ENCODE measurements at places on chromosomes 1 and 21.

DNA sequence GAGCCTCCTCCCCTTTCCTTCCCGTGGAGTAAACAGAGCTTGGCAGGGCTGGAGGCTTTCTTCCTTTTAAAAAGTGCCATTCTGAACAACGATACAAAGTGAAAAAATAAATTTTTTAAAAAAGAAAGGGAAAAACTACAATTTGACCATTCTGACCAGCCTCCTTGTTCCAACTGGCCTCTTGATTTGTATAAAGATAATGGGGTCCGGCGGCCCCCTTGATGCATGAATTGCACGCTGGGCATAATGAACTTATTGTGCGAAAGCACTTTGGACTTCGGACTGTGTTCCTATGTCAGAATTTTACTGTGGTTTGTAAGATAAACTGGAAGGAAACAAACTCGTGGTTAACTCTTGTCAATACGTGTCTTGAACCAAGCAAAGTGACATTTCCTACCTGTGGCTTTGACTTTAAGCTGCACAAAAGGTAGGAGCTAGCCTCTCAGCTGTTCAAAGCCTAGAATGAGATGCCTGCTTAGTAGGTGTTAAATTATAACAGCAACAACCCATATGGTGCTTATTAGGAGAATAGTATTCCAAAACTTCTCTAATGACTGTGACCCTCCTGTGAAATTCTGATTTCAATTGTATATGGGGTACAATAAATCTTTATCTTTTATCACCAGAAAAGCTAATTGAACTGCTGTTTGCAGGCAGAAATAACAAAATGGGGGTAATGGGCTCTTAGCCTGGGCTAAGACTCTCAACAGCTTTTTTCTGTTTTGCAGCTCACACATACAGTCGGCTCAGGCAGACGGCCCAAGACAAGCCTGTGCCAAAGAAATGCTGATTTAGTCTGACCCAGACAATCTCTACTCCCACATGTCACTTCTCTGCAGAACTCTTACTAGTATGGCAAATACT lies 9.3 kb downstream of the IRF2BP2 start:
- no peak for DNase-seq

GRCh38 chr1:175075572-175076568 lies 8.2 kb downstream of the TNN start:
- peak; percentile 56 for DNase-seq

GRCh38 chr1:171743081-171743870 lies 1.4 kb upstream of the VAMP4 start:
- peak; percentile 58 for DNase-seq

GRCh38 chr1:33143176-33143575 lies 38.7 kb downstream of the TRIM62 start:
- DNase-seq: no peak

DNA sequence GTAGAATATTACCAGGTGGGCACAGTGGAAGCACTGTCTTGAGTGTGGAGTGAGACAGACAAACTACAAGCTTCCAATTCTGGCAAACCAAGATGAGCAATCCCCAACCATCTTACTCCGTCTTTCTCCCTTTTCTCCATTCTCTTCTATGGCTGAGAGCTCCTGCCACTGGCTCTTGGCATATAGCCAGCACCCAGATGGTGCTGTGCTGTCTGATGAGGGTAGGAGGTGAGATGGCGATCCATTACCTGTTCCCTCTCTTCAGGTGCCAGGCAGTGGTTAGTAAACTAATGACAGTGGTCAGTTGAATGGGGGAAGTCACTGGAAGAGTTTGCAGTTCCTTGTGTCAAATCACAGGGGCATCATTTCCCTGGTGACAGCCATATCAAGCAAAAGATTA lies 108.4 kb downstream of the FNBP1L start:
- no peak for DNase-seq

- no peak for DNase-seq
These were observed 1205.3 kb upstream of the ADGRL4 start for GRCh38 chr1:80211691-80212380.
